ENCODE measurements at places on chromosomes 13 and 19.

GRCh38 chr13:44393391-44393790 lies 19.8 kb downstream of the SERP2 start:
- H3K36me3 ChIP-seq, result no peaks in the 10 kb centered on the region
- peaks cover 26% of the 10 kb centered on the region for H3K4me1 ChIP-seq
- H3K27ac ChIP-seq, result no peak overlapping the region

DNA sequence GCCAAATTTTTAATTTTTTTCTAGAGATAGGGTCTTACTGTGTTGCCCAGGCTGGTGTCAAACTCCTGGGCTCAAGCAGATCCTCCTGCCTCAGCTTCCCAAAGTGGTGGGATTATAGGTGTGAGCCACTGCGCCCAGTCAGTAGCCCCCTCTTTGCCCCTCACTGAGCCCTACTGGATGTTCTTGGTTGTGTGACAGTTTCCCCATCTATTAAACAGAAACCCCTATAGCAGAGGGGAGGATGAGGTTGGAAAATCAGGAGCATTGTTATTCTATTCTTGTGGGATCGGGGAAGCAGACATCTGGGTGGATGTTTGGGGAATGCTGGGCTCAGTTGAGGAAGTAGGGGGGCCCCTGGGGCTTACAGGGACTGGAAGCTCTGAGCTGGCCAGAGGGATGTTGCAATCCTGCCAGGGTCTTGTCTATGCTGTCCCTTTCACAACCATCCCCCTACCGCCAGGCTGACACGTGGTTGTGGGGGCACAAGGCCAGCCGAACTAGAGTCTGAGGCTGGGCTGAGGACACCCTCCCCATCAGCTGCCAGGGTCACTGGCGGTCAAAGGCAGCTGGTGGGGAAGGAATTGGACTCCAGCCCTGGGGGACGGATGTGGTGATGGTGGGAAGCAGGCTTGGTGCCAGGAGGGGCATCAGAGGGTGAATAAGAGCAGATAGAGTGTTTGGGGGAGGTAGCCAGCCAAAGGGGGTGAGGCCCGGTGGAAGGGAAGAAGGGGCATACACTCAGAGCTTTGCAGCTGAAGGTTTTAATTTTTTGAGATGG lies 10.9 kb downstream of the APOC1 start:
- H3K27me3 ChIP-seq, result no peaks in the 10 kb centered on the region
- no peak overlapping the region for H3K4me3 ChIP-seq
- peaks cover 2% of the 10 kb centered on the region for H3K4me1 ChIP-seq
- no peak for DNase-seq
- no peaks in the 10 kb centered on the region for H3K36me3 ChIP-seq

DNA sequence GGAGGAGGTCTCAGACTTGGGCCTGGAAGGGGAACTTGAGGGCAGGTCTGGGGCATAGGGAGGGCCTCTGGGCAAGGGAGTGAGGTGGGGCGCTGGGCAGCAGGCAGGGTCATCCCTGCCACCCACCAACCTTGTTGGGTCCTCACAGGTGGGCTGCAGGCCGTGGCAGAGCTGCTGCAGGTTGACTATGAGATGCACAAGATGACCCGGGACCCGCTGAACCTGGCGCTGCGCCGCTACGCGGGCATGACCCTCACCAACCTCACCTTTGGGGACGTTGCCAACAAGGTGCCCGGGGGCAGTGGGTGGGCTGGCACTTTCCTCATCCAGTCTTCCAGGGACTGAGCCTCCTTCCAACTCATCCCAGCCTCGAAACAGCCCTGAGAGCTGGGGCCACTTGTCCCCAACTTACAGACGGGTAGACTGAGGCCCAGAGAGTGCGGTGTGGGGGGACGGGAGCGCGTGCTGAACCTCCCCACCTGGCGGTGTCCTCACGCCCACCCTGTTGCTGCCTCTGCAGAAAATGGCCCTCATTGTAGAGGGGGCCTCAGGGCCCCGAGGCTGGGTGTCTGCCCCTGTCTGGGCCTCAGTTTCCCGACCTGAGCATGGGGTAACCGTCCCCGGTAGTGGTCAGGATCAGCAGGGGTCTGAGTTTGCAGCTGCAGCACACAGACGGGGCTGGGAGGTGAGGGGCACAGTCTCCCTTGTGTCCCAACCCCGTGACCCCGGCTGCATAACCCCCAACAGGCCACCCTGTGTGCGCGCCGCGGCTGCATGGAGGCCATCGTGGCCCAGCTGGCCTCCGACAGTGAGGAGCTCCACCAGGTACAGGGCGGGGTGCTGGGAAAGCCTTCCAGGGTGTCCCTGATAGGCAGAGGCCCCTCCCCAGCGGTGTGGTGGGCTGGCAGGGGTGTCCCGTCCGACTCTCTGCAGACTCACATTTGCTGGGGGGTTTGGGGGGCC lies 10.4 kb downstream of the APC2 start:
- no peak overlapping the region for H3K27ac ChIP-seq
- peaks cover 89% of the 10 kb centered on the region for H3K36me3 ChIP-seq
- no peaks in the 10 kb centered on the region for H3K4me1 ChIP-seq

DNA sequence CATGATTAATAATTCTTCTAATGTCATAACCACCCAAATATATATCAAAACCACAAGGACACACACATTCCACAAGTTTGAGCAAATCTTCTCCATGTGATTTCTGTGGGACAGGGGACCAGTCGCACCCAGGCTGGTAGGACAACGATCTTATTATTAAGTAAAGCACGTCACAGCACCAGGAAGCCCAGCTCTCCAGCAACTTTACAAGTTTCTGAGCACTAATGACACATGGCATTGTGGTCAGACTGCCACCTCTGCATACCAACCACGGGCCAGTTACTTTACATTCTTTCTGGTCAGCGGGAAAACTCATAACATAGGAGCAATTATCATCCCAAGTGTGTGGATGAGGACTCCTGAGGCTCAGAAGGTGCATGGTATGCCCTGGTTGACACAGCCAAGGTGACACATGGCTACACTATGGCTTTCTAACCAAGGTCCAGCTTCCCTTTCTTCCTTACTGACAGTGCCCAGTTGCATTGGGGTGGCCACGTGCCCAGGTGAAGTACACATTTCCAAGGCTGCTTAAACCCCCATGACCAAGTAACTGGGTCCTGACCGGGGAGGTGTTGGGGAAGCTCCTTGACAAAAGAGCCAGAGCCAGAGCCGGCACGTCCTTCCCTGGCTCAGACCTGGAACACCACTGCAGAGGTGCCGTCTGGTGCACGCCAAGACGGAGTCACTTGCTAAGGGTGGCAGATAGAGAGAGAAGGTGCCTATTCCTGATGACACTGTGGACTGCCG lies 27.4 kb downstream of the LATS2 start:
- H3K4me3 ChIP-seq, result no peak overlapping the region
- no peaks in the 10 kb centered on the region for H3K27me3 ChIP-seq
- H3K36me3 ChIP-seq, result no peaks in the 10 kb centered on the region
- H3K4me1 ChIP-seq, result no peaks in the 10 kb centered on the region
- H3K27ac ChIP-seq, result no peak overlapping the region

- no peak overlapping the region for H3K4me3 ChIP-seq
- DNase-seq, result no peak
- no peaks in the 10 kb centered on the region for H3K27me3 ChIP-seq
- H3K27ac ChIP-seq, result no peak overlapping the region
- no peaks in the 10 kb centered on the region for H3K4me1 ChIP-seq
Measured at GRCh38 chr13:47121092-47121763, 224.4 kb upstream of the HTR2A start.

DNA sequence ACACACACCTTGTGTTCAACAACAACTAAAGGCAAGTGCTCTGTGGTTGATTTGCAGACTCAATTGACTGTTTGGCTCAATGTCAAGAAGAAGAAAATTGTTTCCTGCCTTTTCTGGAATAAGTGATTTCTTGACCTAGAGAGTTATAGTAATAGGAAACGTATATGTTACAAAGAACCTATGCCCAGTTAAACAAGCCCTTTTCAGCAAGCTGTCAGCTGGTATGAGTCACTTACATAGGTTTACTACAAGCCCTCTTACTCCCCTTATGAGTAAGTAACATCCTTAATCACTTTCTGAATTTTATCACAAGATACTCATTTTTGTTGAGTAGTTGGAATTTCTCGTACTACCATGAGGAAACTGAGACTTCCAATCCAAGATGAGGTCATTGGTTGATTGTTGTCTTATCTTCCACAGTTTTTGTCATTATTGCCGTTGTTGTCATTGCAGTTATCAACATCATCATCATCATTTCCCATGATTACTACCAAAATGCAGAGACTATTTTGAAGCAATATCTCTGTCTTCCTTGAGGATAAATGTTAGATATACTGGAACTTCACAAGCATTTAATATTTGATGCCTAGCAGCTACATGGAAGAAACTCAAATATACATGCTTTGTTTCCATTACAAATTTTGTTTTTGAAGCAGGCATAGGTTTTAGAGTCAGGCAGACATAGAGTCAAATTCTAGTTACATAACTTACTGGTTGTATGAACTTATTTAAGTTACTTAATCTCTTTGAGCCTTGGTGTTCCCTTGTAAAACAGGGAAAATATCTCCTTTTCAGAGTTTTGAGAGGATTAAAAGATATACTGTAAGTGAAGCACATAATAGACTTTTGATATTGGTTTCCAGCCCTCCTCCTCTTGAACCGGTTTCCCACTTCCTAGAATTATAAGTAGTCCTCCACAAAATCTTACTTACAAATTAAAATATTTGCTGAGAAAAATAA lies 106.0 kb downstream of the RAP2A start:
- H3K4me3 ChIP-seq, result no peak overlapping the region
- no peaks in the 10 kb centered on the region for H3K27me3 ChIP-seq
- DNase-seq, result no peak
- H3K4me1 ChIP-seq, result no peaks in the 10 kb centered on the region
- no peaks in the 10 kb centered on the region for H3K36me3 ChIP-seq

DNA sequence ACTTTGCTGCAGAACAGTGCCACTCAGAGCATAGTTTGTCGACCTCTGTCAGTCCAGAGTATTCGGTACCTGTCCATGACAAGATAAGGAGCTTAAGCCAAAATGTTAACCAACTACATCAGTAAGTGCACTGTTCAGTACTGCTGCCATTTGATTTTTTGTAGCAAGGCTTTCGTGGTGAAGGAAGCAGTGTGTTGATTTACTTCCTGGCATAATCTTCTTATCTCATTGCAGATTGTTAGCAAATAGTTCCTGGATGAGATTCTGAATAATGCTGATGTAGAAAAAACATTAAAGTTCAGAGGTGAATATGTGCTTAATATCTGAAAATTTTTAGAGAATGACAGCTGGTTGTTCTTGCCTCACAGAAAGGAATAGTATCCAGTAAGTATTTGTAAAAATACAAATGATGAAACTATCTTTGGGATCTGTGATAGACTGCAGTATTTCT lies 85.7 kb downstream of the LRRC63 start:
- no peaks in the 10 kb centered on the region for H3K36me3 ChIP-seq
- H3K4me1 ChIP-seq, result no peaks in the 10 kb centered on the region
- H3K27ac ChIP-seq, result no peak overlapping the region
- DNase-seq, result no peak

DNA sequence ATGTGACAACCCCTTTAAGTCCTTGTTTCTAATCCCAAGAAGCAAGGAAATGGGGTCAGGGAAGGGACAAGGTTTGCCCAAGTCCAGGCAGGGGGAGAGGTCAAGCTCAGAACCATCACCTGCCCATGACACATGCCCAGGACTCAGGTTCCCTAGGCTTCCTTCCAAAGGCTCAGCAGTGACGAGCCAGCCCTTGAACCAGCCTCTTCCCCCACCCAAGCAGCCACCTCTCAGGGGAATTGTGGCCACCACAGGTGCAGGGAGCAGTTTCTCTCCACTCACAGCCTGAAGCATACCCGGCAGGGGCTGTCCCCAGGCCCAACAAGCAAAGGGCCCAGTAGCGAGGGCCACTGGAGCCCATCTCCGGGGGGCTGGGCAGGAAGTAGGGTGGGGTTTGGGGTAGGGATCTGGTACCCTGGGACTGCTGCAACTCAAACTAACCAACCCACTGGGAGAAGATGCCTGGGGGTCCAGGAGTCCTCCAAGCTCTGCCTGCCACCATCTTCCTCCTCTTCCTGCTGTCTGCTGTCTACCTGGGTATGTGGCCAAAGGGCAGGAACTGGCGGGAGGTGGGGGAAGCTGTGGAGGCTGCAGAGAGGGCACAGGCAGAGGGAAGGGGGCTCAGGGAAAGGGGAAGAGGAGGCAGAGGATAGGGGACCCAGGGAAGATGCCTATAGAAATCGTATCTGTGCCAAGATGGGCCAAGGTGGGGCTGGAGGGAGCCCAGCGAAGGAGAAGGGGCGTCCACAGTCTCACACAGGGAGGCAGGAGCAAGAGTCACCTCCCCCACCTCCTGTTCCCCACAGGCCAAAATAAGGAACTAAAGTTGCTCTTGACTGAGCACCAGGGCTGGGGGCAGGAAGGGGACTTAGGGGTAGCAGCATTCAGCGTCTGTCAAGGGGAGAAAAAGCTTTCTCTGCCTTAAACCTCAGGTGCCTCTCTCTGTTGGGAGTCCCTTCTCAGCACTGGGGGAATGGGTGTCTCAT lies at the start of gene CD79A:
CD79A (plus strand) TSS at position 433 of the 986 bp plus-strand sequence; CDS start at position 459, 26 bp downstream.
- H3K27me3 ChIP-seq, result peaks cover 35% of the 10 kb centered on the region
- no peak within 1 kb of the TSS for H3K27ac ChIP-seq
- no peak within 1 kb of the TSS for H3K4me3 ChIP-seq
- H3K36me3 ChIP-seq, result peaks cover 2% of the 10 kb centered on the region
- no peak for DNase-seq
- peaks cover 4% of the 10 kb centered on the region for H3K4me1 ChIP-seq

DNA sequence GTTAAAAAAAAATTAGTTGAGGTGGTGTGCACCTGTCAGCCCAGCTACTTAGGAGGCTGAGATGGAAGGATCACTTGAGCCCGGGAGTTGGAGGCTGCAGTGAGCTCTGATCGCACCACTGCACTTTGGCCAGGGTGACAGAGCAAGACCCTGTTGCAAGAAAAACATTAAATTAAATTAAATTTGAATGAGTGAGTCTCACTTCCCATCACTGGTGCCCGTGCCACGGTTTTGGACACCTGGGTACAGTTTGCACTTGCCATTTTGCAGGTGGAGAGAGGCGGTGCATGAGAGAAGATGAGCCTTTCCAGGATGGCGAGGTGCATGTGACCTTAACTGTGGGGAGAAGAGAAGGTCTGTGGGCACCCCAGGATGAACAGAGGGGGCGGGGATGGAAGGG lies 60.3 kb upstream of the ZNF536 start:
- H3K4me1 ChIP-seq, result peaks cover 12% of the 10 kb centered on the region
- H3K27me3 ChIP-seq, result no peaks in the 10 kb centered on the region
- no peak overlapping the region for H3K4me3 ChIP-seq
- H3K27ac ChIP-seq, result no peak overlapping the region
- H3K36me3 ChIP-seq, result no peaks in the 10 kb centered on the region
- DNase-seq, result no peak

GRCh38 chr19:58357481-58358145 lies 4.3 kb upstream of the A1BG start:
- peaks cover 24% of the 10 kb centered on the region for H3K36me3 ChIP-seq
- DNase-seq, result no peak
- peaks cover 3% of the 10 kb centered on the region for H3K4me1 ChIP-seq

- no peak overlapping the region for H3K27ac ChIP-seq
- peak overlapping the region; percentile 17 for H3K4me3 ChIP-seq
- no peaks in the 10 kb centered on the region for H3K27me3 ChIP-seq
- peaks cover 32% of the 10 kb centered on the region for H3K36me3 ChIP-seq
Measured at GRCh38 chr13:99960663-99961311, 10.8 kb downstream of the ZIC5 start.
